CD14-positive monocyte (primary cell): ENCODE measurements at places on chromosomes 6 and 20. TPM values are rescaled to one million over a fixed set of nuclear protein-coding genes. Genes with fewer than 3 reads are reported as not detected.

- DNase-seq = no peak
Measured at GRCh38 chr6:105204768-105205167, 25.0 kb upstream of the POPDC3 start.

DNA sequence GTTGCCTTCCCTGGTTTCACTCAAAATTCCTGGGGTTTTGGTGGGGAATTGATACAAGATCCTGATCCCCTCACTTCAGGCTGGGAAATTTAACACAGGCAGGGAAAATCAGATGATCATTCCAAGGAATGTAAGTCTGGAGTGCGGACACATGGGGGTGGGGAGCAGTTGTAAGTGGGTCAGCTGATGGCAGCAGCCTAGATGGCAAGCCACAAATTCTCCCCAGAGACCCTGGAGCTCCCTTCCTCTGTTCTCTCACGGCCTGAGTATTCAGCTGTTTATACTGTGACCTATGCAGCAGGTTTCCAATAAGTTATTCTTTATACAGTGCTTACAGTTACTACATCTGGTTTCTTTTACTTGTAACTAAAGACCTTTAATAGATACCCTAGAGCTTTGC is 144.9 kb downstream of the SH3BGRL2 start:
- DNase-seq = no peak

DNA sequence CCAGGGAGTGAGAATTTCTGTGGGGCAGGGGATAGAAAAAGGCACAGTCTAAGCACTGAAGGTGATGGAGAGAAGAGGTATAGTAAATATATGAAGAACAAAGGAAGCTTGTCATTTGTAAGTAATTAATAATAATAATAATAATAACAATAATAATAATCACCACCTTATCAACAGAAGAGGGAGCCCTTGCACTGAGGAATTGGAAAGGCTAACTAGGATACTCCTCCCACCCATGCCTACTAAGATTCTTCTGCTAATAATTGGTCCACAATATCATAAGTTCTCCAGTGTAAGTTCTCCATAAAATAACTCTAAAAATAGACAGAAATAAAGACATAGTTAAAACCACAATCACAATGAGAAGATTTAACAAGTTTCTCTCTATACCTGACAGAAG is 912 bp upstream of the OR12D3 start:
- DNase-seq = no peak

- no peak for DNase-seq
Measured at GRCh38 chr20:55160996-55161395, 685.6 kb downstream of the DOK5 start.

- DNase-seq = no peak
Measured at GRCh38 chr20:61588411-61589385, 336.6 kb downstream of the CDH4 start.

DNA sequence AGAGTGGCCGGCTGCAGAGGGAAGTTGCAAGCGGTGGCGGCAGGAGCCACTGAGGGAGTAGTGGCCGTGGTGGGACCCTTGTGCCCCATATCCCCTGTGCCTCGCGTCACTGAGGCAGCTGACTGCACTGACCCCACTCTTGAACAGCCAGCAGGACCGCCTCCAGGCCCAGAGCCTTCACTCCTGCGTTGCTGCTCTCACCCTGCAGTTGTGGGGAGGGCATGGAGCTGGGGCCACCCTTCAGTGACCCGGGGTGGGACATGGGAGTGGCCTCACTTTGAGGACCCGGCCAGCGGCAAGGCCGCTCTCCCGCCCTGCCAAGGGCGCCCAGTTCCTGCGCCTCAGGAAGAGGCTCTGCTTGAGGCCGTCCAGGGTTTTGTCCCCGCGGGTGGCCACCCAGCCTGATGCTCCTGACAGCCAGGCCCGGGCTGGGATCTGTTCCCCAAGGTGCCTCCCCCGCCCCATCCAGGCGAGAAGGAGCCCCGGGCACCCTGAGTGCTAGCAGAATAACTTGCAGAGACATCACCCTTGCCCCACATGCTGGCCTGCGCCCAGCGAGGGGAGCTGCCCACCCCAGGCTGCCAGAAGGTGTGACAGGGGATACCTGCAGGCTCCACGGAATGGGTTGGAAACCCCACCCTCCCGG is 44.4 kb downstream of the HLA-DRA start:
- DNase-seq = no peak

GRCh38 chr6:45929421-45930361 is 86.0 kb downstream of the CLIC5 start:
- no peak for DNase-seq

DNA sequence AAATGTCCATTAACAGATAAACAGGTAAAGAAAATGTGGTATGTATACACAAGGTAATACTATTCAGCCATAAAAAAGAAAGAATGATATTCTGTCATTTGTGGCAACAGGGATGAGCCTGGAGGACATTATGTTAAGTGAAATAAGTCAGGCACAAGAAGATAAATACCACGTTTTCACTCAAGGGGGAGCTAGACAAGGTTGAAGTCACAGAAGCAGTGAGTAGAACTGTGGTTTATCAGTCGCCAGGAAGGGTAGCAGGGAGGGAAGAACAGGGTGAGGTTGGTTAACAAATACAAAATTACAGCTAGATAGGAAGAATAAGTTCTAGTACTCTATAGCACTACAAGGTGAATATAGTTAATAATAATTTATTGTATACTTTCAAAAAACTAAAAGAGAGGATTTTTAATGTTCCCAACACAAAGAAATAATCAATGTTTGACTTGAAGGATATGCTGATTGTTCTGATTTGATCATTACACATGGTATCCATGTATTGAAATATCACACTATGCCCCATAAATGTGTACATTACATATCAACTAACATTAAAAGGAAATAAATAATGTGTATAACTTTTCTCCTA is 21.1 kb downstream of the RTN4IP1 start:
- peak; percentile 10 for DNase-seq

DNA sequence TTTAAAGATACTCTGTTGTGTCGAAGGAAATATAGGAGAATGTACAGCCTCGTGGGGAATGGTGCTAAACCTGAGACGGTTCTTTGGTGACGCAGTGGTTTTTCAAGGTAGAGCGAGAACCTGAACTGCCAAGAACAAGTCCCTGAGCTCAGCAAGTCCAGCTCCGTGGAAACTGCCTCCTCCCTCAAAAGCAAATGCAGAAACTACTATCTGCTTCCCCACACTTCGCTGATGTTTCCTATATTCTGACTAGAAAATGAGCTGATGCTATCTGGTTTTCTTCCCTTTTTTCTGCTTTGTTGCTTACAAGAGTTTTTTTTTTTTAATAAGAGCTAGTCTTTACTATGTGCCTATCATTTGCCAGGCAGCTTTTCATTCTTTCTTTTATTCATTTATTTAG is 85.3 kb upstream of the LY86 start:
- DNase-seq = no peak

GRCh38 chr6:93218096-93218495 is 201.3 kb downstream of the EPHA7 start:
- no peak for DNase-seq

DNA sequence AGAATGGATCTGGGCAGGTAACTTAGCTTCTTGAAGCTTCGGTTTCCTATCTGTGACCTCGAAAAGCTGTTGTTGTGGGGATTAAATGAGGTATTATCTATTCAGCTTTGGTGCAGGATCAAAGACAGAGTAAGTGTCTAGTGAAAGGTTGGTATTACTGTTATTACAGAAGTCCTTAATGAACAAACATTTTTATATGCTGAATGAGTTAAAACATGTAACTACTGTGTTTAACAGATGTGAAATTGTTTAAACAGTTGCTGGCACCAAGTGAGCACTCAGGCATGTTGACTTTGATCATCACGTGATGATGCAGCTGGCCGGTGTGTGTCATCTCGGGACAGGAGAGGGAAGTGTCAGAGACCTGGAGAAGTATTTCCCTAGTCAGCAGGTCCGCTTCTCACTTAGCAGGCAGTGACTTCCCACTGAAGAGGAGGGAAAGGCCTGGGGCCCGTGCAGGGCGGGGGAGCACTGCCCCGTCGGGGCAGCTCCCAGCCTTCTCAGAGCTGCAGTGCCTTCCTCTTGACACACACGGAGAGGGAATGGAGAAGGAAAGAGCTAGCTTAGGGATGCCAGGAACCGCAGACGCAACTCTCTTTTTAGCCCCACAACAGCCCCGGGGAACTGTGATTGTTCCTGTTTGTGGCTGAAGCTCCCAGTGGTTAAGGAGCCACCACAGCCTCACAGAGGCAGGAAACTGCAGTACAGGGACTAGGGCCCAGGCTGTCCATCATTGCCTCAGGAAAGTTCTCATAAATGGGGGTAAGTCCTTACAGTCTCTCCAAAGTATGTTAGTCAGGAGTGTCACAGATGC is 18.0 kb downstream of the TUBB2A start:
- peak; percentile 85 for DNase-seq

GRCh38 chr6:136962661-136963060 is 40.6 kb downstream of the SLC35D3 start:
- DNase-seq = no peak

GRCh38 chr20:20215976-20216727 is 151.8 kb upstream of the INSM1 start:
- no peak for DNase-seq

- peak; percentile 49 for DNase-seq
Measured at GRCh38 chr20:44747166-44748004, 1.7 kb downstream of the KCNK15 start.

GRCh38 chr6:114995526-114995925 is 652.7 kb upstream of the HS3ST5 start:
- DNase-seq = no peak

The SLC44A4 gene
- polyA plus RNA-seq = 0.09 TPM

The MYMX gene
- polyA plus RNA-seq = not detected
